ENCODE measurements at places on chromosomes 3 and 15. TPM values are rescaled to one million over a fixed set of nuclear protein-coding genes. Genes with fewer than 3 reads are reported as not detected.

The SLC15A2 gene
- 4.4 TPM for total RNA-seq

The CCDC39 gene
- total RNA-seq: not detected

The RLBP1 gene
- total RNA-seq: not detected

The CORO2B gene
- total RNA-seq: not detected

GRCh38 chr3:101377796-101378195, 57.4 kb upstream of the IMPG2 start:
- no peaks in the 10 kb centered on the region for H3K27me3 ChIP-seq
- H3K4me3 ChIP-seq: no peak overlapping the region
- peaks cover 12% of the 10 kb centered on the region for H3K36me3 ChIP-seq
- H3K4me1 ChIP-seq: peaks cover 35% of the 10 kb centered on the region

DNA sequence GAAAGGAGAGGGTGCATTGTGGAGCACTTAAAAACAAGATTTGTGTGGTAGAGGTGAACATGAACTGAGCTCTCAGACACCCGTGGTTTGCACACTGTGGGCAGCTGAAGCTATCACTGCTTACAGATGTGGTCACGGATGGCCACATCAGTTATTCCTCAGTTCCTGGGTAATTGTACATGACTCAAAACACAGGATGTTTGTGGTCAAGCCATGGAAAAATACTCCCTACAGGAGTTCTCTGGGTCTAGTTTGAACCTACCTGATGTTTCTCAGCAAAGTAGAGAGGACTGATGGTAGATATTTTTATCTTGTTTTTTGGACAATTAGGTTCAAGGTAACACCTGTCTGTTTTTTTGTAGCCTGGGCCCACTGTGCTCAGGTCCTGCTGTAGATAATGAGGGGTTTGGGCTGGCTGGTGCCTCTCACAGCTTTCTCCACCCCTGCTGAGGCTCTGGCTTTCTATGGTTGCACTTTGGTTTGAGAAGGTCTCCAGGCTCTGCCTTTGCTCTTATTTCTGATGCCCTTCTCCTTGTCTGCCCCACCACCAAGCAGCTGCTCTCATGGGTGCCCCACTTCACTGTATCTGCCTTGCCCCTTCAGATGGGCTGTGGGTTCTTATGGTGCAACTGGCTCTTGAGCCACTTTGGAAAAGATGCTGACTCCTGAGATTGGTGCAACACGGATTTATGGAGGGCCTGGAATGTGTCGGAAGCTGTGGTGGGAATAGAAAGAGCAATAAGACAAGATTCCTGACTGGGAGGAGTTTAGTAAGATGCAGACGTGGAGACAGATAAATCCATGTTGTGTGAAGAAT, 40.1 kb downstream of the CDCP1 start:
- peaks cover 27% of the 10 kb centered on the region for H3K36me3 ChIP-seq
- H3K27ac ChIP-seq: peak overlapping the region; percentile 65
- peak; percentile 81 for DNase-seq
- H3K4me1 ChIP-seq: peaks cover 73% of the 10 kb centered on the region
- H3K4me3 ChIP-seq: peak overlapping the region; percentile 15
- peaks cover 22% of the 10 kb centered on the region for H3K27me3 ChIP-seq

- no peak for DNase-seq
- H3K27me3 ChIP-seq: peaks cover 15% of the 10 kb centered on the region
- H3K4me3 ChIP-seq: no peak overlapping the region
These were observed 1.7 kb downstream of the KLHL40 start for GRCh38 chr3:42686832-42687650.

- peak within 1 kb of the TSS; percentile 71 for H3K4me3 ChIP-seq
- peak within 1 kb of the TSS; percentile 54 for H3K27ac ChIP-seq
- peaks cover 6% of the 10 kb centered on the region for H3K36me3 ChIP-seq
- H3K4me1 ChIP-seq: peaks cover 40% of the 10 kb centered on the region
These were observed at the start of gene CAMK1 for GRCh38 chr3:9769426-9770275. Gene CAMK1, minus strand, starts transcription at chr3:9769947. Its CDS starts 2,198 bp downstream, at chr3:9767749.

- H3K27ac ChIP-seq: no peak overlapping the region
- H3K36me3 ChIP-seq: peaks cover 37% of the 10 kb centered on the region
- no peaks in the 10 kb centered on the region for H3K27me3 ChIP-seq
- H3K4me1 ChIP-seq: no peaks in the 10 kb centered on the region
- no peak for DNase-seq
- no peak overlapping the region for H3K4me3 ChIP-seq
These were observed 122.0 kb downstream of the VPS13C start for GRCh38 chr15:61938249-61938648.

- no peaks in the 10 kb centered on the region for H3K27me3 ChIP-seq
- peaks cover 3% of the 10 kb centered on the region for H3K4me1 ChIP-seq
- no peak for DNase-seq
- no peak overlapping the region for H3K4me3 ChIP-seq
- no peaks in the 10 kb centered on the region for H3K36me3 ChIP-seq
These were observed 105.1 kb downstream of the MECOM start for GRCh38 chr3:169558371-169558770.

All from activated CD4-positive, alpha-beta memory T cell treated with anti-CD3 and anti-CD28 coated beads, Interleukin-2, amount 10 ng/mL, durations not matched to agents 7 days and 5 days (primary cell).